ENCODE measurements at places on chromosomes 6 and 20. TPM values are rescaled to one million over a fixed set of nuclear protein-coding genes. Genes with fewer than 3 reads are reported as not detected.

ENPP5 gene
- total RNA-seq: 0.07 TPM

VGLL2 gene
- not detected for total RNA-seq

GRCh38 chr6:75467966-75468365, 25.6 kb downstream of the FILIP1 start:
- no peak for DNase-seq

DNA sequence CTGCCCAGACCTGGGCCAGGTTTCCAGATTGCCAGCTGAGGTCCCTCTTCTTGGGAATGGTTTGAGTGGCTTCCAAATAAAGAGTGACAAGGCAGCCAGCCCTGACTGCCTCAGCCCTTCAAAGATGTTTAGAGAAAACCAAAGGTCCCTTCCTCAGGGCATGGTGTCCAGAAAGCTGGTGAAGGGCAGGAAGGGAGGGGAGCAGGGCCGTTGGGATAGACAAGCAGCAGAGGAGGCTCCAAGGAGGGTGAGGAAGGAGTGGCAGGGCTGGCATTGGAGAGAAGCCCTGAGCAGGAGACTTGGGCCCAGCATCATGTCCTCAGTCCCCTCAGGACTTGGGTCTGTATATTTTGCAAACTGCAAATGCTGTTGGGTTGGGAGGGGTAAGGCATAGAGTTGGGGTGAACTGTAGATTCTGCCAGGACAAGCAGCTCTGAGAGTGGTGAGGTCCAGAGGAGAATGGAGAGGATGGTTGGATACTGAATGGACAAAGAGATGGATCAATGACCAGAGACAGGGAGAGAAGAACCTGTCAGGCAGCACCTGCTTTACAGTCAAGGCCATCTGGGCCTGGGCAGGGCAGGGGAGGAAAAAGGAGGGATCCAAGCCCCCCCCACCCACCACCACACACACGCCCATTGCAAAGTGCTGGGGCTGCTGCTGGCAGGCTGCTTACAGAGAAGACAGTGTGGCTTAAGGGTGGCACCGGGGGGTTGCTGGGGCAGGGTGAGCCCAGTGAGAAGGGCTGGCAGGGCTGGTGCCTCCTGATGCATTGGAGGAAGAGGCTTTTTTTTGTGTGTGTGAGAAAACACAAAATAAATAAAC, 5.5 kb upstream of the DSN1 start:
- DNase-seq: no peak

GRCh38 chr20:25355011-25355595, 35.5 kb downstream of the ABHD12 start:
- no peak for DNase-seq

GRCh38 chr6:108113557-108114519, 39.3 kb upstream of the OSTM1 start:
- peak; percentile 51 for DNase-seq

- DNase-seq: no peak
Measured at GRCh38 chr6:3538536-3538935, 81.7 kb upstream of the SLC22A23 start.

DNA sequence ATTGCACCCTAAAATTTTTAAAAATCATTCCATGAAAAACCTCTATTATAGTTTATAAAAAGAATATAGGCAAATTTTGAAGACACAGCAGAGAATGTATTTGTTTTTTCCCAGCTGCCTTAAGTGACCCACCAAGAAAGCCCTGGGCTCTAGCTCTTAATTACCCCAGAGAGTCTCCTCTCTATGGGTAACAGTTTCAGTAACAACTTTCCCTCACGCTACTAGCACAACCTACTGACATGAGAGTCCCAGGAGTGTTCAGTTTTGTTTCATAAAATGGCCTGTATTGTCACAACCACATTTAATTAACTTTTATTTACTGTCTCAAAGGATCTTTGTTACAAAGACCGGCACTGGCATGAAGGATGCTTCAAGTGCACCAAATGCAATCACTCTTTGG, 41.5 kb downstream of the FHL5 start:
- DNase-seq: no peak

KCNK16 gene
- total RNA-seq: not detected

All from activated CD4-positive, alpha-beta T cell treated with anti-CD3 and anti-CD28 coated beads, Interleukin-2, amount 10 ng/mL, durations not matched to agents 7 days and 5 days (primary cell).